Activated T-cell treated with anti-CD3 and anti-CD28 coated beads, Interleukin-2, amount 50 U/mL, for 24 hours (primary cell): ENCODE measurements at places on chromosomes 16 and 17.

- H3K27ac ChIP-seq, result no peak overlapping the region
- no peak overlapping the region for H3K4me3 ChIP-seq
- H3K27me3 ChIP-seq, result peaks cover 60% of the 10 kb centered on the region
- no peaks in the 10 kb centered on the region for H3K4me1 ChIP-seq
- no peaks in the 10 kb centered on the region for H3K36me3 ChIP-seq
These were observed 172.5 kb upstream of the FOXF1 start for GRCh38 chr16:86337581-86338402.

DNA sequence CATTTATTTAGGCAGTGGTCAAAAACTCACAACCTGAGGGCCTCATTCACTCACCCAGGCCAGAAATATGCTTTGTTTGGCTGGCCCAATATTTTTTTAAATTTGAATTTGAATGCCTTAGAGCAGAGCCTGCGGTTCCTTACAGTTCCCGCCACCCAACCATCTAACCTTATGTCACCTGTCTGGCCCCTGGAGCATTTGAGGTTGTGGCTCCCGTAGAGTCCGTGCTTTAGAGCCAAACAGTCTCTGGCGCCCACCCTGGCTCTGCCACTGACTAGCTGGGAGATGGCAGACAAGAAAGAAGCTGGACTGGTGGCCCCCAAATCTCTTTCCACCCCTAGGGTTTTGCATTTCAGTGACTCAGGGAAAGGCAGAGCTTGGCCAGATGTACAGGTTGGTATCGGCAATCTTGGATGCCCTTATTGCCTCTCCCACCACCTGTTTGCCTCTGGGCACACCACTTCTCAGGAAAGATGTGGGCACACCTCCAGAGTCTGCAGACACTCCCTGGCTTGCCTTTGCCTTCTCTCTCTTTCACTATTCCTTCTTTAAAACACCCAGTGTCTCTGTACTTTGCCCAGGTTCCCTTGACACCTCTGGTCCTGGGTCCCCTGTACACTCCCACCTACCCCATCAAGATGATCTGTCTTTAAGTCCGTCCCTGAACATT, 1.9 kb upstream of the MAP3K14 start:
- peaks cover 58% of the 10 kb centered on the region for H3K4me1 ChIP-seq
- no peak overlapping the region for H3K4me3 ChIP-seq
- peaks cover 27% of the 10 kb centered on the region for H3K36me3 ChIP-seq
- DNase-seq, result no peak
- no peaks in the 10 kb centered on the region for H3K27me3 ChIP-seq

- H3K36me3 ChIP-seq, result no peaks in the 10 kb centered on the region
- H3K4me1 ChIP-seq, result peaks cover 9% of the 10 kb centered on the region
- H3K27ac ChIP-seq, result peak overlapping the region; percentile 45
These were observed 624.3 kb downstream of the MAF start for GRCh38 chr16:78976212-78976611.

- DNase-seq, result peak; percentile 85
- peaks cover 61% of the 10 kb centered on the region for H3K4me1 ChIP-seq
- peak overlapping the region; percentile 92 for H3K4me3 ChIP-seq
- H3K27me3 ChIP-seq, result no peaks in the 10 kb centered on the region
- H3K27ac ChIP-seq, result peak overlapping the region; percentile 99
These were observed 3.0 kb downstream of the UBALD2 start for GRCh38 chr17:76268015-76268749.

DNA sequence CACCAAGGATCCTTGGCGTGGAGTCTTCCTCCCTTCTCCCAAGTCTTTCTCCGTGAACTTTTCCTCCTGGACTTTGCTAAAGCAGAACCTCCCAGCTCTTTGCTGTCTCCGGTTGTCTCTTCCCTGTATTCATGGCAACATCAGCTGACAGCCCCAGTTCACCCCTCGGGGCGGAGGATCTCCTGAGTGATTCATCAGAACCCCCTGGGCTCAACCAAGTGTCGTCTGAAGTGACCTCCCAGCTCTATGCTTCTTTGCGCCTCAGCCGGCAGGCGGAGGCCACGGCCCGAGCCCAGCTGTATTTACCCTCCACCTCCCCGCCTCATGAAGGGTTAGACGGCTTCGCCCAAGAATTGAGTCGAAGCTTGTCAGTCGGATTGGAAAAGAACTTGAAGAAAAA, 943 bp downstream of the CNTROB start:
- peak overlapping the region; percentile 94 for H3K4me3 ChIP-seq
- DNase-seq, result peak; percentile 47
- peaks cover 52% of the 10 kb centered on the region for H3K4me1 ChIP-seq
- no peaks in the 10 kb centered on the region for H3K27me3 ChIP-seq
- peak overlapping the region; percentile 98 for H3K27ac ChIP-seq

DNA sequence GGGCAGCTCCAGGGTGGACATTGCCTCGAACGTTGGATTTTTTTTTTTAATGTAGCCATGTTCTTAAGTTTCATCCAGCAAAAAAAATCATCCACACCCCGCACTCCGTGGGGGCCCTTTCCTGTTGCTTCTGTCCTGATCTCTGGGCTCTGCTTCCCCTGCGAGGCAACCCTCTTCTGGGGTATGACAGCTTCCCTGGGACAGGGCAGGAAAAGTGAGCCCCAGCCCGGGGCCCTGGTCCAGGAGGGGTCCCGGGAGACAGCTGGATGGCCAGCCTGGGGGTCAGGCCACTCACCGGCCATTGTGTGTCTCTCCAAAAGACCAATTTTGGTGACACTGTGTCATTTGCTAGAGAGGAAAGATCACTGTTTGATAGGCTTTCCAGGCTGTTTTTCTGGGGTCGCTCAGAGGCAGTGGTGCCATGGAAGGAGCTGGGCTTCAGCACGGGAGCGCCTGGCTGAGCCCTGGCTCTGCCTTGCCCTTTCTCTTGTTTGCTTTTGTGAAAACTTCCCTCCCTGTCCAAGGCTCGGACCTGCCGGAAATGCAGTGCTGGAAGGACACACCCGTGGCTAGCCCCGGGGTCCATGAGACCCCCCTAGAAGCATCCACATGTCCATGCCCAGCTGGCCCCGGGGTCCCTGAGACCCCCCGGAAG, 41.0 kb upstream of the CHMP6 start:
- H3K27ac ChIP-seq, result peak overlapping the region; percentile 22
- H3K4me1 ChIP-seq, result no peaks in the 10 kb centered on the region
- no peak for DNase-seq

DNA sequence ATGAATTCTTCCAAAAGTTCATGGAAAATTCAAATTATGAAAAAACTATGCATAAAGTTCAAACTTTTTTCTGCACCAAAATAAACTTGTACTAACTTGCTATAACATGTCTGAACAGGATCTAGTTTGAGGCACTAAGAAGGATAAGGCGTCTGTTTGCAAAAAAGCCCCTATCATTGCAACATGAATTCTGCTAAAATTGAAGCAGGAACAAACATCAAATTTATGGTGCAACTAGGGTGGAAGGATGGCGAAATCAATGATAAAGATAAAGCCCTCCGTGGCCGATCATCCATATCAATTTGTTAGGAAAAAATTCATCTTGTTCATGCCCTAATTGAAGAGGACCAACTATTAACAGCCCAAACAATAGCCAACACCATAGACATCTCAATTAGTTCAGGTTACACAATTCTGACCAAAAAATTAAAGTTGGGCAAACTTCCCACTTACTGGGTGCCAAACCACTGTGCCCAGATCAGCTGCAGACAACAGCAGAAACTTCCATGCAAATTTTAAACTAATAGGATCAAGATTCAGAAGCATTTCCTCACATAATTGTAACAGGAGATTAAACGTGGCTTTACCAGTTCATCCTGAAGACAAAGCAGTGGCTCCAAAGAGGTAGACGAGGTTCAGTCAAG, 12.9 kb downstream of the IL21R start:
- no peaks in the 10 kb centered on the region for H3K27me3 ChIP-seq
- H3K4me3 ChIP-seq, result peak overlapping the region; percentile 8
- peaks cover 89% of the 10 kb centered on the region for H3K36me3 ChIP-seq
- peak overlapping the region; percentile 78 for H3K27ac ChIP-seq

DNA sequence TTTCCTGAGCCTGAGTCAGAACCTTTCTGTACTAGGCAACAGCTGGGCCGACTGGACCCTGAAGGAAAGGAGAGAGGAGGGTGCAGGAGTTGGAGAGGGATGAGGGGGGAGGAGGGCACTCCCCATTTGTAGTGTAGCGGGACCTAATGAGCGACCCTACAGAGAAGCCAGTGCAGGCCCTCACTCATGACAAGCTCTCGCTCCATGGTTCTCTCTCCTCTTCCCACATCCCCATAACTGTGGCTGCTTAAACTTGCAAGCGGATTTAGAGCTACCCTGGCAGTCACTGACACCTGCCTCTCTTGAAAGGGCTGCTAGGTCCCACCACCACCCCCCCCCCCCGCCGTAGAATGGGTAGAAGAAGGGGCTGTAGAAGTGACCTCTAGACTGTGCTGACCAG, 14.5 kb downstream of the NKD1 start:
- no peak overlapping the region for H3K4me3 ChIP-seq
- no peak overlapping the region for H3K27ac ChIP-seq
- DNase-seq, result no peak
- peaks cover 15% of the 10 kb centered on the region for H3K4me1 ChIP-seq

DNA sequence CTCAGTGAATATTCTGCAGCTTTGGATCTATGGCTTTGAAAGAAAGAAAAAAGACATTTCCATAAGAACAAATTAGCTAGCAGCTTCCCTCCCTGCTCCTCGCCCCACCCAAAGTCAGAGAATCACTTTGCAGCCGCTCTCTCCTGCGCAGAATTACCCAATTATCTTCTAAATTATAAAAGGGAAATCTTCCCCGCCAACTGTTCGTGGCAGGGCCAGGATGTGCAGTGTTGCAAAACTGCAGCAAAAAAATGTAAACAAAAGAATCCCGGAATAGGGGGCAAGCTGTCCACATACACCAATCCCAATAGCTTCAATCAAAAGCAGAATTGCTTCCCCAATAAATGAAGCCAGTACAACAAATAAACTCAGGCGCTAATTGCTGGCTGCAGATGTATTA, 510.6 kb downstream of the RBFOX1 start:
- no peak overlapping the region for H3K4me3 ChIP-seq
- no peaks in the 10 kb centered on the region for H3K27me3 ChIP-seq
- H3K4me1 ChIP-seq, result no peaks in the 10 kb centered on the region
- no peak for DNase-seq

- peaks cover 11% of the 10 kb centered on the region for H3K4me1 ChIP-seq
- H3K27me3 ChIP-seq, result no peaks in the 10 kb centered on the region
- peaks cover 24% of the 10 kb centered on the region for H3K36me3 ChIP-seq
- DNase-seq, result no peak
- no peak overlapping the region for H3K4me3 ChIP-seq
These were observed 50.1 kb downstream of the BRIP1 start for GRCh38 chr17:61813211-61813610.

DNA sequence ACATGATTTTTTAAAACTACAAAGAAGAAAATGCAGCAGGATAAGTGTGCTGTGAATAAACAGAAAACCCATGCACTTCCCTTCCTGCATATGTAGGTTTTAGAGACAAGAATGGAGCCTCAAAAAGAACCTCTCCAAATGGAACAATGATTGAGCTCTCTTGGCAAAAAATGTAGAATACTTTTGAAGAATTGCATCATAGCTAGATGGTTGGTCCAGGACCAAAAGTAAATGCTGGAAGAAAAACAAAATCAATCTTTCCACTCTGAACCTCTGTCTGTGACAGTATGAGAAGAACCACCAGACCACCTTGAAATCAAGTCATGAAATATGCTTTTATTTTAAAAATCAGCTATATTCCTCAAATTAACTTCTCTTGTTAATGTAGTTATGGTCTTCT, 17.5 kb downstream of the HELZ start:
- H3K27me3 ChIP-seq, result no peaks in the 10 kb centered on the region
- H3K27ac ChIP-seq, result no peak overlapping the region
- H3K36me3 ChIP-seq, result peaks cover 71% of the 10 kb centered on the region
- H3K4me1 ChIP-seq, result peaks cover 54% of the 10 kb centered on the region
- no peak for DNase-seq
- no peak overlapping the region for H3K4me3 ChIP-seq

DNA sequence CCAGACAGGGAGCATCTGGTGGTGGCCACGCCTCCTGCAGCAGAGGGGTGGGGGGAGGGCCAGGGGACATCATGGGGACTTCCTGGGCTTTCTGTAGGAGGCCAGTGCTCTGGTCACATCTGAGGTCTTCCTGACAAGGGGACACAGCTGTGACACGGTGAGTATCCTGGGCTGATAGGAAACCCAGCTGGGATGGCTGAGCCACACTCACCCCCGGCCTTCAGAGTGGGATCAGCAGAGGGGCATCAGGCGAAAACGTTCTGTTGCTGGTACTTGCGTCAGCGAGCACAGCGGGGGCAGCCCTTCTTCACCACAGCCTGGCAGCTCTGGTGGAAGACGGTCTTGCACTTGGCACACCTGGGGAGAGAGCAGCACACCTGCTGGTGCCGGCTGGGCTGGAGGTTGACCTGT, 122.9 kb upstream of the SMURF2 start:
- no peak overlapping the region for H3K4me3 ChIP-seq
- no peak overlapping the region for H3K27ac ChIP-seq
- peaks cover 20% of the 10 kb centered on the region for H3K4me1 ChIP-seq
- H3K27me3 ChIP-seq, result peaks cover under 1% of the 10 kb centered on the region
- DNase-seq, result peak; percentile 25
- peaks cover 39% of the 10 kb centered on the region for H3K36me3 ChIP-seq

GRCh38 chr16:70520612-70521297, 2.6 kb downstream of the COG4 start:
- H3K27me3 ChIP-seq, result no peaks in the 10 kb centered on the region
- DNase-seq, result no peak
- H3K4me1 ChIP-seq, result peaks cover 30% of the 10 kb centered on the region

GRCh38 chr16:16988963-16989362, 481.8 kb downstream of the XYLT1 start:
- H3K27me3 ChIP-seq, result no peaks in the 10 kb centered on the region
- no peak overlapping the region for H3K4me3 ChIP-seq
- no peaks in the 10 kb centered on the region for H3K36me3 ChIP-seq
- no peak overlapping the region for H3K27ac ChIP-seq
- peaks cover 18% of the 10 kb centered on the region for H3K4me1 ChIP-seq

DNA sequence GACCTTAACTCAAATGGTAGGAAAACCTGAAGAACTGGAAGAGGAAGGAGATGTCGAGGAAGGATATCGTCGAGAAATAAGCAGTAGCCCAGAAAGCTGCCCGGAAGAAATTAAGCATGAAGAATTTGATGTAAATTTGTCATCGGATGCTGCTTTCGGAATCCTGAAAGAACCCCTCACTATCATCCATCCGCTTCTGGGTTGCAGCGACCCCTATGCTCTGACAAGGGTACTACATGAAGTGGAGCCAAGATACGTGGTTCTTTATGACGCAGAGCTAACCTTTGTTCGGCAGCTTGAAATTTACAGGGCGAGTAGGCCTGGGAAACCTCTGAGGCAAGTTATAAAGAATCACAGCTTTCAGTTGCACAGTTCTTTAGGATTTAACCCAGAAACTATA, 15.5 kb downstream of the ERCC4 start:
- no peak overlapping the region for H3K27ac ChIP-seq
- H3K4me3 ChIP-seq, result no peak overlapping the region
- DNase-seq, result no peak
- H3K36me3 ChIP-seq, result peaks cover 83% of the 10 kb centered on the region
- no peaks in the 10 kb centered on the region for H3K27me3 ChIP-seq

DNA sequence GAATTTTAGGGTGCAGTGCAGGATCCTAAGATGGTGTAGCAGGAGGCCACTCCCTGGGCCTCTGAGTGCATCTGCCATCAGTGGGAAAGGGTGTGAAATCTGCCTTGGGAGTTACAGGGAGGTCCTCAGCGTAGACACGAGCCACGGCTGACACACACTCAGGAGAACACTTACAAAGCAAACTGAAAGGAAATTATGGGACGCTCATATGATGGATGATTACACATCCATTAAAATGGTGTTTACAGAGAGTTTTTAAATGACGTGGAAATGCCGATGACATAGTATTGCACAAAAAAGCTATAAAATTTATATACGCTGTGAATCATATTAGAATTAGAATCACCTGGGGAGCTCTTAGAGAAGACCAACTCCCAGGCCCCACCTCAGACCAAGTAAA, 175.2 kb downstream of the CCDC182 start:
- peaks cover 15% of the 10 kb centered on the region for H3K36me3 ChIP-seq
- no peak for DNase-seq
- no peaks in the 10 kb centered on the region for H3K27me3 ChIP-seq
- H3K27ac ChIP-seq, result no peak overlapping the region
- H3K4me3 ChIP-seq, result no peak overlapping the region
